Skin of body (tissue), 3 donors: ENCODE measurements at places on chromosomes 7 and 10. TPM values are rescaled to one million over a fixed set of nuclear protein-coding genes. Genes with fewer than 3 reads are reported as not detected.

DNA sequence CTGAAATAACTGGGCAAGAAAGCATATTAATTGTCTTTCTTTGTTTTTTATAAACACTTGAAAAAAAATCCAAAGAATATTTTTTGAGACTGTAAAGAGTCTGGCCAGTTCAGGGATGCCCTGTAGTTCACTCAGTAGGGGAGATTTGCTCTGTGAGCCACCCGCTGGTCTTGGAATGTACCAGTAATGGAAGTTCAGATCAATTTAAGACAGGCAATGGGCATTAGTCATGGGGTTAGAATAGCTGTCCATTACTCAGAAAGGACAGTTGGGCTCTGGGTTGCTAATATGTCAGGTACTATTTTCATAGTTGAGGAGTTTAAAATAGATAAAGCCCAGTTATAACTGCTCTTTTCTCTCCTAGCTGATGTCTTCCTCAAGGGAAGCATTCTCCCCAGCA is 38.7 kb downstream of the A1CF start:
- DNase-seq: no peak

DNA sequence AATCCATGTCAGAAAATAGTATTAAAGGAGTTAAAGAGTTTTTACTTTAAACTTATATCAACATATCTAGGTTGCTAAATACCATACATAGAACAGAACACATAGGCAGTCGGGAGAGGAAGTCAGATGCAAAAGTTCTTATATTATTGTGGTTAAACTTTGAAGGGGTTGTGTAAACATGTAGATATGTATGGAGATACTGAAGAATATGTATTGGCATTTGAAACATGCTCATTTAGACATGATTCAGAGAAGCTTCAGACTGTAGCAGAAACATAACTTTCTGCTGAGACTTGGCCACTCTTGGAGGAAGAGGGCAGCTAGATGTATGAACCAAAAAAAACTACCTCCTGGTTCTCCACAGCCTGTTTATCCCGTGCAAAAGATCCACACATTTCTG is 103.5 kb upstream of the FERD3L start:
- DNase-seq: no peak

DNA sequence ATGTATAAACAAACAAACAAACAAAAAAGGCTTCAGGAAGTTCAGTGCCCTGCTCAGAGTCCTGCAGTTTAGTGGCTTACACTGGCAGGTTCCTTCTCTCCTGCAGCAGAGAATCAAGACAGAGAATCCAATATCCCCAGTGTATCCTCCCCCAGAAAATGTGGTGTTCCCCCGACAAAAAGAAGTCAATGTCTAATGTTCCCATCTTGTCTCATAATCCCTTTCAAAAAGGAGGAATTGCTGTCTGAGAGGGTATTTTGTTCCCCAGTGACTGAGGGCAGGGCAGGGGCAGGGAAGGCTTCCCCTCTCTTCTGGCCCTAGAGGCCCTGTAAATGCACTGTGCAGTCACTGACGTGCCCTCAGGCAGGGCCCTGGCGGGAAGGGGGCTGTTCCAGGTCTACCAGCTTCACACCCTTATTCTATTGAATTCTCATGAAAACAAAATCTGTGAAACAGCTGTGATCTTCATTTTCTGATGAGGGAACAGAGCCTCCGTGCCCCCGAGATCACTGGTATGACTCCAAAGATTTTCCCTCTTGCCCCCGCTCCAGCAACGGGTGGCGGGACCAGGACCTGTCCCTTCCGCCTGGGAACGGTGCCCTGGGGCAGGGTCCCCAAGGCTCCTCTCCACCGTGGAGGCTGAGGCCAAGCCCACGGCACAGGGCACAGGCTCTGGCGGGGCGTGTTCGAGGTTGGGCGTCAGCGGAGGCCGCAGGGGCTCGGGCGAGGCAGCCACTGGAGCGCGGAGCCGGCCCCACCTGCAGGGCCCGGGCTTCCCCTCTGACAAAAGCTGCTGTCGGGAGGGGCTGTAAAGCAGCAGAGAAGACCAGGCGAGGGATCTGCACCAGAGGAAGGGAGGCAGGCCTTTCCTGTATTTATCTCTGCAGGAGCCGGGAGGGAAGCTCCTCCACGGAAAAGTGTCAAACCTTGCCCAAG is 13.4 kb upstream of the WDFY4 start:
- DNase-seq: no peak

GRCh38 chr10:71860243-71861029 is 9.4 kb upstream of the PSAP start:
- peak; percentile 95 for DNase-seq

GRCh38 chr7:121473645-121474300 is 77.7 kb upstream of the FAM3C start:
- no peak for DNase-seq

The MYL10 gene
- 3.2 TPM for total RNA-seq

The PALD1 gene
- 8.6 TPM for total RNA-seq
